ENCODE measurements at places on chromosomes 12 and 14.

DNA sequence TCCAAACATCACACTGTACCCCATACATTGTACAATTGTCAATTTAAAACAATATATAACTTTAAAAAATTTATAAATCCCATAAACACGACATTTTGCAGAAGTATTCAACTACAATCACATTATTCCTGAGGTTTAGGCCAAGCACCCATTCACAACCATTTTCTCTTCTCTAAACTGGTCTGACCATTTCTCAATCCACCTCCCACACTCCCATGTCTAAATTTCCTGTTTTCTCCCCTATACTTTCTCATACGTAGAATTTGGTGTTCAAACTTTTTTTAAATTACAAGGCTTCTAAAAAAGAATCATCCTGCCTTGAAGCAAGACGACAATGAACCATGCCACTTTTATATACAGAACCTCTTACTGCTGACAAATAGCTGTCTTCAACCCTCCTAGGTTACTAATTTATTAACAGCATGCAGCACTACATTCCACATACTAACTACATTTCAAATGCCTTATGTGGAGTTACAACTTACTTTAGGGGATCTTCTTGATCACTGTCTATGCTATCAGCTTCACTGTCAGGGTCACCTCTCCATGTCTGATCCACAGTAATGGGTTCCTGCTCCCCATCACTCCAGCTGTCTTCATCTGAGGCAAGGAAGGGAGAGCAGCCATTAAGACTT is 3.4 kb downstream of the KANSL2 start:
- DNase-seq = no peak

DNA sequence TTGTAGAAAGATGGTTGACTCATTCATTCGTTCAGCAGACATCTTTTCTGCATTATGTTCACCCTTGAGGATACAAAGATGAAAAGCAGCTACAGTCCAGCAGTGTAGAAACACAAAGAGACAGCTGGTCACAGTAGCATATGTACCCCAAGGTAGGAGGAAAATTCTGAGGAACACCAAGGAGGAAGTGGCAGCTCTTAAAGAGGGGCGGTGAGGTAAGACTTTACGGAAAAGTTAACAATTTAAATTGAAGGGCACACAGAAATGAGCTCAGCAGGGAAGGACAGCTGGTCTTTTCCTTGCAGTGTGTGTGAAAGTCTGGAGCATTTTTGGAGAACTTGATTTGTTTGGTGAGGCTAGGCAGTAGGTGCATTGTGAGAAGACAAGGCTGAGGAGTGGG is 3.5 kb downstream of the SLC35E3 start:
- no peak for DNase-seq

DNA sequence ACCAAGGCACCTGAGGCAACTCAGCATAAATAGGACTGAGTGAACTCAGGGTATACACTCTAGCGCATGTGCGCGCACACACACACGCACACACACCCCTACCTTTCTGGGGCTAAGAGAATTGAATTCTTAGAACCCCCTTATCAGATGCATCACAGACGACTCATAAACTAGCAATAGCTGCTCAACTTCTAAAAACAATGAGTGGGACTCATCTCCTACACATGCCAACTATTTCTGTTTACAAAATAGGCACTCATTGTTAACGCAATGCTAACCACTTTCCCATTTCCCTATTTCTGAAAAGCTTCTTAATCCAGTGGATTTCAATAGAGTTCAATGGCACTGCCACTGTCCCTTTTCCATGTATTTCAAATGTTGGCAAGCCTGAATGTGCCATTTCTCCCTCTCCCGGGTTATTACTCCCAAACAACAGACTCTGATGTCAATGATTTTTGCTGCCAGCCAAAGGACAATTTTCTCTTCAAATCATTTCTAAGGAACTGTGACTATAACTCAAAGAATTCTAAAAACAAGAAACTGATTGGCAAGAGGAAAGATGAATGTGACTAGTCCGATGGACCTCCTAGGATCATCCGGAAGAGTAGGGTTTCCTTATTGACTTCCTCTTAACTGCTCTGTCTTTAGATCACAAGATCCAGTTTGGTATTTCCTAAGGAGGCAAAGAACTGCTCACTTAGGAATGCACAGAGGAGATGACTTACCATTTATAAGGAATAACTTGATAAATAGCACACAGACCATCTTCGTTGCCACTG is 48.8 kb downstream of the SLC38A1 start:
- DNase-seq = no peak

- DNase-seq = no peak
These were observed 3.0 kb downstream of the SMIM10L1 start for GRCh38 chr12:11174022-11174421.

DNA sequence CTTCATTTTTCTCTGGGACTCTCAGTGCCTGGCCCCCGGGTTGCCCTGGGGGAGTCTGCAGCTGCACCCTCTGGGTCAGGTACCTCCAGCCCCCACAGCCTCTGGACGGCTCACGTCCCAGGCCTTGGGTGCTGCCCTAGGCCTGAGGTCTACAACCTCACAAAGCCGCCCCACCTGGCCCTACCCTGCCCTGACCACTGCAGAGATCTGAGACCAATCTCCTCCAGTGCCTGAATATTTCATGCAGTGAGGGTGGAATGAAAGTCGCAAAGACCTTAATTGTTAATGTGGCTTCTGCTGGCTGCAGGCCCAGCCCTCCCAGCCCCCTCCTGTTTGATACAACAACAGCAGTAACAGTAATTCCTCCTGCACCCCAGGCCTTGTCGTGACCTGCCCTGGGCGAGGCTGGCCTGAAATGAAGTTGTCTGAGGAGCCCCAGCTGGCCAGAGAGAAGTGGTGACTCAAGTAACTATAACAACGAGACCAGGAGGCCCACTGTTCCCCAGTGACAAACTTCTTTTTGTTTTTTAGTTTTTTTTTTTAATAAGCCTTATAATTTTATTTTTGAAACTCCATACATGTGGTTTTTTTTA is 8.8 kb upstream of the CCDC85C start:
- DNase-seq = peak; percentile 62

- no peak for DNase-seq
These were observed 52.2 kb upstream of the CRACR2A start for GRCh38 chr12:3805077-3805476.

DNA sequence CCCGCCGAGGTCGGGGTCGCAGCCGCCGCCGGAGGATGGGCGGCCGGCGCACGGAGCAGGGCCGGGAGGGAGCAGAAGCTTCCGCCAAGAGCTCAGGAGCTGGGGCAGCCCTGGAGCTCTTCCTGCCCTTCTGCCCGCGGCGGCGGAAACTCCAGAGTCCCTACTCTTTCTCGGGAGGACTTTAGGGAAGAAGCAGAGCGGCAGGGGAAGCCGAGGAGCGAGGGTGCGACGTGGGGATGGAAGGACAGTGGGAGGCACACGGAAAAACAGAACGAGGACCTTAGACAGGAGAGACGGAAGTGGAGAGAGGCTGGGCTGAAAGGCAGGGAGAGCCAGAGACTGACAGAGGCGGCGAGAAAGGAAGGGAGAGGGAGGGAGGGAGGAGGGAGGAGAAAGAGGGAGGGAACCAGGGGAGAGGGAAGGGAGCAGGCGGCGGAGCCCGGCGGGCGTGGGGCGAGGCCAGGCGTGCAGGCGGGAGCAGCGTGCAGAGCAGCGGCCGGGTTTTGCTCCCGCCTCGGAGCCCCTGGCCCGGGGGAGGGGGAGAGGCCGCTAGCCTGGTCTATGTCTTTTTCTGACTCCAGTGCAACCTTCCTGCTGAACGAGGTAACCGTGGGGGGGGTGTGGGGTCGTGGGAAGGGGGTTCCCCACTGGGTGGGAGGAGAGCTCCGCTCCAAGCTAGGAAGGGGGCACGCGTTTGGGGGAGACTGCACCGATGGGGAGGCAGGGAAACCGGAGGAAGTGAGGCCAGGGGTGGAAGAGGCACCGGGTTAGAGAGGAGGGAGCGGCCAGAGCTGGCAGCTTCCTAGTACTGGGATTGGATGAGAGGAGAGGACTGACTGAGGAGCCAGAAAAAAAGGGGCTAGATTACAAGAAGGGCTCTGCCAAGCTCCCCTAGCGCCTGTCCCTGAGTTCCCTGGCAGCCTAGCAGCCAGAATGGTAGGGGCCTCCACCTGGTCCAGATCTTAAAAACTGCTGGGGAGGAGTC is 2.9 kb upstream of the CACNB3 start:
- DNase-seq = peak; percentile 54

GRCh38 chr14:85332401-85332800 is 197.5 kb upstream of the FLRT2 start:
- DNase-seq = no peak

- DNase-seq = no peak
These were observed 42.5 kb downstream of the LMO3 start for GRCh38 chr12:16563504-16563903.

- DNase-seq = no peak
These were observed 30.3 kb downstream of the MIS18BP1 start for GRCh38 chr14:45222485-45223262.

- no peak for DNase-seq
These were observed 27.1 kb downstream of the TMEM229B start for GRCh38 chr14:67461341-67461985.

GRCh38 chr12:52266514-52266913 is 7.9 kb upstream of the KRT86 start:
- DNase-seq = no peak

- peak; percentile 89 for DNase-seq
These were observed 33.5 kb upstream of the C14orf180 start for GRCh38 chr14:104545942-104546501.

DNA sequence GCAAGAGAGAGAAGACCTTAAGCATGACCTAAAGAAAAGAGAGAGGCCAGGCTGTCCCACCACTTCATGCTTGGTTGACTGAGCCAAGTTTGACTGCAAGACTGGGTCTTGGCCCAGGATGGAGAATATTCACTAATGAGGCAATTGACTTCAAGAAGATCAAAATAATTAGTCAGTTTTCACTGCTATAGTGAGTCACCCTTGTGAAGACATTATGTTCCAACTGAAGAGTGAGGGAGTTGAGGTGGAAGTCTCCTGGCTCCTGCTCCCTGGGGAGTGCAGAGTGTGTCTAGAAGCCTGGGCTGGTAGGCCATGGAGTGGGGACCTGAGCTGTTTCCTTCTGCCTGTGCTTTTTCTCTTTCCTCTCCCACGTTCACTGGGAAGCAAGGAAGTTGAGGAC is 117.6 kb downstream of the CACNA1C start:
- DNase-seq = no peak

DNA sequence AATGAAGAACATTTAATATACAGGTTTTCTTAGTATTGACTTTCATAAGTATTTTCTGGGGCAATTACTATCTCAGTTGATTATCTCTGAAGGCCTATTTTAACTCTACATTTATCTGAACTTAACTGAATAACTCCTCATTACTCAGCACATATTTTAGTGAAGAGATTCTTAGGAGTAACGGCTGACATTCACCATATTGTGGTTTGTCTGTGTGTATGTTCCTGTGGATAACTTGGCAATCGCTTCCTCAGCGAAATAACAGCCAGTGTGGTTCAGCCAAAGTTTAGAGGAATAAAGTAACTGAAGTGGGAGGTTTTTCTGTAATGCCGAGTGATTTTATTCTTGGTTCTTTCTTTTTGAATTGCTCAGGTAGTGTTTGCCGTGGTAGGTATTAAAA is 168.0 kb downstream of the RAD51B start:
- no peak for DNase-seq

- DNase-seq = no peak
These were observed 194.1 kb downstream of the NOVA1 start for GRCh38 chr14:26403760-26404159.

DNA sequence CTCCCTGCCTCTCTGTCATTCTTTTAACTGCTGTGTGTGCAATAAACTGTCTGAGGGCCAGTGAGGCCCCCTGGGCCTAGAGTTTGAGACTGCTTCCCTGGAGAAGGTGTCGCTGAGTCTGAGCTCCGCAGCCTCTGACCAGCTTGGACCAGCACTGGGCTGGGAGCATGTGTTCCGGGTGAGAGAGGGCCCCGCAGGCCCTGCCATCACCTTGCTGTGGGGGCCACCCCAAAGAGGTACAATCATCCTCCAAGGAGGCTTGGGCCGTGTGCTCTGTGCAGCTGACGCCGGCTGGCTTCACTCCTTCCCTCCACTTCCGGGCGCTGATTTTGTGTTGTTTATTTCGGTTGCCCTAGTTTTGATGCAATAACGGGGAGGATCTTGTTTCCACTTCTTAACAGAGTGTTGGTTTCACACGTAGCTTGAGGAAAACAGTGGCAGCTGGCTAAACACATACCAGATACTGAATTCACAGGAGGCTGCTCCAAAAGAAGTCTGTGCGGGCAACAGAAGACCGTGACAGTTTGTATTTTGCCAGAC is 121.6 kb downstream of the TMEM132C start:
- no peak for DNase-seq

DNA sequence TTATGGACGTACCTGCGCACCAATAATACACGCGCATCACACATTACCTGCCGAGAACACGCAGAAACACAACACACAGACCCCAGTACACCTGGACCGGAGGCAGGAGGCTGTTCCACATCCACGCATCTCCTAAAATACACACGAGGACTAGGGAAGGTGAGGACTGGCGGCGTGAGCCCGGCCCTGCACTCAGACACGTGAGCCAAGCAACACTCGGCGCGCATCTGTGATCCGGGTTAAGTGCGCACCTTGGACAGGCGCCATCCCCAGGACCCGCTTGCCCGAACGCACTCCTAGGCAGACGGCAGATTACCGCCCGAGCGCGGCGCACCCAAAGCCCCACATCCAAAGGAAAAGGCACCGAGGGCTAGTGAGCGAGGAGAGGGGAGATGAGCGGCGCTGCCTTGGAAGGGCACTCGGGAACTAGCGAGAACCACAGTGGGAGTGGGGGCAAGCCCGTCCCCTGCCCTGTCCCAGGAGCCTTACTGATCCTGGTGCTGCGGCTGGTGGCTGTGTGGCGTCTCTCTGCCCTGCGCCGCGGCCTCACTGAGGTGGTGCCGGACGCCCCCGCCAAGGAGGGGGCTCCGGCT is 417 bp downstream of the GLS2 start:
- DNase-seq = peak; percentile 27

- no peak for DNase-seq
These were observed 107.5 kb downstream of the DAD1 start for GRCh38 chr14:22481546-22481945.

DNA sequence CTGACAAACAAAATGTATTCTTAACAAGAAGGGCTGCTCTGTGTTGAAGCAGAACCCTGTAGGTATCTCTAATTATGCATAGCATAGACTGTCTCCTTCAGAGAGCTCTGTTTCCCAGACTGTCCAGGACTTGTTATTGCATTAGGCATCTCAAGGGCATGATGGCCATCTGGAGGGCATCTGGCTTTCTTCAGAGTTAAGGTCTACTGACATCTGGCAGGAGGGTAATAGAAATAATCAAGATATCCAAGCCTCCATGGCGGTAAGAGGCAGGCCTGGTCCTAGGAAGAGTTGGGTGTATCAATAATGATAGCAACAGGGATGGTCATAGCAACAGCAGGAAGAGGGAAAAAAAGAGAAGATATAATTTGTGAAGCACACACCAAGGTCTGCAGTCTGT is 161.2 kb downstream of the TTC8 start:
- DNase-seq = no peak

DNA sequence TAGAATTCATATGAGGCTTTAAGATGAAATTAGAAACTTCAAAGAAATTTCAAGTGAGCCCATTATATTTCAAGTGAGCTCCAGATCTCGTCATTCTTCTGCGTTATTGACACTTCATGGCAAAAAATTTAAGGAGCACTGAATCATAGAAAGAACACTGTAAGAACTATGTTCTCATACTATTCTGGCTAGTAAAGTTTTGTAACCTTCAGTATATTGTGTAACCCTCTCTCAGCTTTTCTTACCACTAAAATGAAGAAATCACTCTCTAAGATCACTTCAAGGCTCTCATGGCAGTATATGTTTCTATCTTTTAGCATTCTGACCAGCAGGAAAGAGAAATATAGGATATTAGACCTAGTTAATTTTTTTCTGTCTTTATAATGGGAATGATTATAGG is 6.3 kb downstream of the GPHN start:
- no peak for DNase-seq

GRCh38 chr12:25835385-25835784 is 123.1 kb upstream of the RASSF8 start:
- DNase-seq = no peak
